Activated T-cell treated with anti-CD3 and anti-CD28 coated beads, Interleukin-2, amount 50 U/mL, for 4 hours (primary cell): ENCODE measurements at places on chromosomes 5 and 9.

DNA sequence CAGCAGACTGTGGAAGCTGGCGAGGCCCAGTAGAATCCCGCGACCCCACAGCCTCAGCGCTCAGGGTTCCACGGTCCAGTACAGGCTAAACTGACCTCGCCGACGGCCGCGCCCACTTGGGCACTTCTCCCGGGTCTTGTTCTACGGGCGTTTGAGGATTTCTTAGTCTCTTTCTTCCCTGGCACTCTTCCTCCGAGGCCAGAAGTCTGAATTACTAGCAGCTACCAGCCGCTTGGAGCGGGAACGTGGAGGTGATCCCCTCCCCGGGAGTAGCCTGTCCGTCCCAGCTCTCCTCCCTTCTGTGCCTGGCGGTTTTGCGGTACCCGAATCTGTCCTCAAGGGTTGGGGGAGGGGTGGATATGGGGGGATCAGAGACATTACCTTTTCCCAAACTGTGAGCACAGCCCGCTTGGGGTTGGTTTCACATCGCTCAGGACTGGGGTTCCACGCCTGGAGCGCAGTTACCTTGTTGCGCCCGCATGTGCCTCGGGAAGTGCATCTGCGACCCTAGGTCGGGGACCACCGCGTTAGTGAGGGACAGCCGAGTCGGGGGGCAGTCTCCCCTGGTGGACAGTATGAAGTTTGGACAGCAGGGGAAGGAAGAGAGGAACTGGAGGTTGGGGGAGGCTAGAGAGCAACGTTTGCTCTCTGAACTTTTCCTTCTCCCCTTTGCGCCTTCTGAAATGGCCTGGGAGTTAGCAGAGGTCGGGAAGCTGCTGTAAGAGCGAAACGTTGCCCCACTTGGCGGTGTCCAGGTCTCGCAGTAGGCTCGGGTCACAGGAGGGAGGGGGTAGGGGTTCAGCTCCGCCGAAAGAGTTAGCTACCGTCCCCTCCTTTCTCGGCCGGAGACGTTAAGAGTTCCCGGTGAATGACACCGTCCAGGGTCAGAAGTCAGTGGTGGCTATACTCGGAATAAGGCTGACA lies 190.8 kb downstream of the MEF2C start:
- no peak for DNase-seq

DNA sequence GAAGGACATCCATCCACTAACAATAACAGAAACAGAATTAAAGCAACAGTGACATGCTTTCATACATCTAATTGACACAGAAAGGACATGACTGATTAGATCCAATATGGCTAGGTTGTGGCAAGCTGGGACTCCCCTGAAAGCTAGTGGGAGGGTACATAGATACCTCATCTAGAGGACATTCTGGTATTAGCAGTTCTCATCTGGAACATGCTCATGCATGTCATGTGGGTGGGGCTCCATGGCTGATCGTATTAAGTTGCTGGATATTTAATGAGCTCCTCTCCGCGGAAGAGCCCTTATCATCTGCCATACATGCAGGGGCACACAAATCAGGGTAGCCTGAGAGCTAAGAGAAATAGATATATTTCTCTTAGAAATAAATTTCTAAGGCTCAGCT lies 358.9 kb downstream of the ICE1 start:
- no peak for DNase-seq

- no peak for DNase-seq
Measured at GRCh38 chr5:168407211-168407610, 79.1 kb upstream of the RARS1 start.

DNA sequence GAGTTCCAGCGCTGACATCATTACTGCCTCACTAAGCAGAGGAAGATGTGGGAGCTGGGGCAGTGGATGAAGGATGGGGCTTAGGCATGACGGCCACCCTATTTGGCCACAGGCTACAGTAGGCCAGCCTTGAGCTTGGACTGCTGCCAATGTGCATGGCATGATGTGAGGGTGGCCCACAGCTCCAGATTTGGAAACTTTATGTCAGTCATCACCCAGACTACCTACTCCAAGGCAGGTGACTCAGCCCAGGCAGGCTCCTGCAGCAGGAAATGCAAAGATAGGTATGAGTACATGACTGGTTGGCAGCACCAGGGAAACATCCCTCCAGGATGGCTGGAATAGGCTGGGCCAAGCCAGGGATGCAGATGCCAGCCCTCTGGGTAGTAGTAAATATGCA lies 303.6 kb downstream of the SPOCK1 start:
- DNase-seq: no peak
